Endothelial cell (in vitro differentiated cells): ENCODE measurements at places on chromosomes 4 and X.

- H3K36me3 ChIP-seq: no peaks in the 10 kb centered on the region
- H3K4me3 ChIP-seq: no peak overlapping the region
- H3K27me3 ChIP-seq: no peaks in the 10 kb centered on the region
- DNase-seq: no peak
- peaks cover 6% of the 10 kb centered on the region for H3K4me1 ChIP-seq
Observed at GRCh38 chrX:123171781-123172180, 12.3 kb upstream of the GRIA3 start.

GRCh38 chr4:145589916-145590702 lies 29.1 kb upstream of the MMAA start:
- H3K4me3 ChIP-seq: no peak overlapping the region
- no peaks in the 10 kb centered on the region for H3K36me3 ChIP-seq
- H3K4me1 ChIP-seq: peaks cover 5% of the 10 kb centered on the region
- no peak for DNase-seq
- peaks cover 4% of the 10 kb centered on the region for H3K27me3 ChIP-seq

GRCh38 chrX:82208975-82209374 lies 1007.1 kb downstream of the SH3BGRL start:
- H3K4me3 ChIP-seq: no peak overlapping the region
- H3K4me1 ChIP-seq: no peaks in the 10 kb centered on the region
- no peaks in the 10 kb centered on the region for H3K36me3 ChIP-seq
- H3K27me3 ChIP-seq: no peaks in the 10 kb centered on the region

GRCh38 chrX:19840899-19841648 lies 46.3 kb downstream of the SH3KBP1 start:
- no peak for DNase-seq
- no peaks in the 10 kb centered on the region for H3K27me3 ChIP-seq
- peaks cover 6% of the 10 kb centered on the region for H3K36me3 ChIP-seq
- peaks cover 34% of the 10 kb centered on the region for H3K4me1 ChIP-seq
- peak overlapping the region; percentile 34 for H3K27ac ChIP-seq

DNA sequence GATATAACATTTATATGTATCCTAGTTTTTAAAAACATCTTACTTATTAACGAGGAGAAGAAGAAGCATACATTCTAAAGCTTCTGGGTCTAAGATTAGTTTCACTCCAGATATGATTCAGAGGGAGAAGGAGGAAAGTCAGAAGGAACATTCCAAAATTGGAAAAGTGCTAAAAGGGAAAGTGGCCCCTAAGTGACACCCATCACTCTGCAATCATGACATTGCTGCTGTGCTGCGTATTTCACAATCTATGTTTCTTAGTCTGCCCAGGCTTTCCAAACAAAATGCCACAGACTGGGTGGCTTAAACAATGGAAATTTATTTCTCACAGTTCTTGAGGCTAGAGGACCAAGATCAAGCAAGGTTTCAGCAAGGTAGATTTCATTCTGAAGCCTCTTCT lies 72.5 kb upstream of the ATOH1 start:
- H3K27ac ChIP-seq: no peak overlapping the region
- no peaks in the 10 kb centered on the region for H3K27me3 ChIP-seq
- no peak for DNase-seq
- no peaks in the 10 kb centered on the region for H3K4me1 ChIP-seq
- H3K4me3 ChIP-seq: no peak overlapping the region
